Activated CD4-positive, alpha-beta T cell treated with anti-CD3 and anti-CD28 coated beads for 36 hours (primary cell): ENCODE measurements at places on chromosomes 6 and 20.

DNA sequence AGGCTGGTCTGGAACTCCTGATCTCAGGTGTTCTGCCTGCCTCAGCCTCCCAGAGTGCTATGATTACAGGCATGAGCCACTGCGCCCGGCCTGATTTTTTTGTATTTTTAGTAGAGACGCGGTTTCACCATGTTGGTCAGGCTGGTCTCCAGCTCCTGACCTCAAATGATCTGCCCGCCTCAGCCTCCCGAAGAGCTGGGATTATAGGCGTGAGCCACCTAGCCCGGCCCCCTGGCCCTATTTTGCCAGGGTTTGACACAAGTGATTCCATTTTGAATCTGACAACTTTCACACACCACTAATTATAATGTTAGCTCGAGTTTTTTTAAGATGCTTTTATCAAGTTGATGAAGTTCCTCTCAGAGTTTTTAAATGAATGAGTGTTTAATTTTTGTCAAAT is 25.6 kb downstream of the TTLL9 start:
- DNase-seq: no peak

GRCh38 chr6:150753371-150754064 is 112.0 kb upstream of the MTHFD1L start:
- DNase-seq: no peak

- DNase-seq: no peak
Measured at GRCh38 chr6:158759966-158760617, 59.1 kb downstream of the EZR start.

DNA sequence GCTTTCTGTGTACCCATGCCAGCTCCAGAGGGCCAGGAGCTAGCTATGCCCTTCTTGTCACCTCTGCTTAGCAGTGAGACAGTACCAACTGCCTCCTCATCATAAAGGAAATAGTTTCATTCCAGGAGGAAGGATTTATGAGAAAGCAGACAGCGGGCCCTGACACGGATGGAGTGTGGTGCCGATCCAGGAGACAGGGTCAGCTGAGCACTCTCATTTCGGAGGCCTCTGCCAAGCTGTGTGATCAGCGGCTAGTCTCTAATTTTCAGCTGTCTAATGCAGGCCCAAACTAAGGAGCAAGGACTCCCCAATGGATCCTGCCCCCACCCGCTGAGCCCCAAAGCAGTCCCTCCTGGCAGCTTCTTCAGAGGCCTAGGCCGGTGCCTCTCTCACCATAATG is 103.1 kb downstream of the LRFN2 start:
- no peak for DNase-seq

- peak; percentile 85 for DNase-seq
Measured at GRCh38 chr6:130020907-130021629, 2.7 kb downstream of the L3MBTL3 start.

- DNase-seq: no peak
Measured at GRCh38 chr6:56004426-56004825, 129.0 kb upstream of the BMP5 start.

DNA sequence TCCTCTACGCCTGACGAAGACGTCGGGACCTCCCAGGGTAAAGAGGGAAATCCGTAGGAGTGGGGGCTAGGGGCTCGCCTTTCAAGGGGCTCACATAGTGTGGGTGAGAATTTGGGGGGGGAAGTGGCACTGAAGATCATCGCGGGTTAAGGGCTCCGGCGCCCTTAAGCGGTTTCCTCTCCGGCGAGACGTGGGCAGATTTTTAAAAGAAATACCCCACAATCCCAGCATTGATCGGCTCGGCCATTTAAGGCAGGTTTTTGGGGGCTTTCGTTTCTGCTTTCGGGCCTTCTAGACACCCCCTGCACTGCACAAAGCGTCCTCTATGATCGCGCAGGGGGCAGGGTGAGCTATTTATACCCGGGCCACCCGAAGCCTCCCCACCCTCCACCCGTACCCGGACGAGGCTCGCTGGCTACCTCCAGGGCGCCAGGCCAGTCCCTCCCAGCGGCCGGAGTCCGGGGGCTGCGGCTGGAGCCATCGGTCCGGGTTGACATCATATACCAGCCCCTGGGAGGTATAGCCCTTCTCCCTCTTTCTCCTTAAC is 1.2 kb downstream of the NKX2-2 start:
- no peak for DNase-seq

- DNase-seq: no peak
Measured at GRCh38 chr6:132866762-132867449, 52.5 kb downstream of the RPS12 start.

- DNase-seq: peak; percentile 89
Measured at GRCh38 chr6:30690403-30691207, at the start of gene NRM. NRM (minus strand) TSS chr6:30690984; CDS start chr6:30690974, 10 bp downstream.

- no peak for DNase-seq
Measured at GRCh38 chr6:98547634-98548033, 286.7 kb upstream of the POU3F2 start.
